Activated CD8-positive, alpha-beta memory T cell treated with anti-CD3 and anti-CD28 coated beads for 1 hour (primary cell): ENCODE measurements at places on chromosomes 2 and 18.
A peak's percentile ranks its signal among the peaks of the same experiment; 100 is the strongest.

DNA sequence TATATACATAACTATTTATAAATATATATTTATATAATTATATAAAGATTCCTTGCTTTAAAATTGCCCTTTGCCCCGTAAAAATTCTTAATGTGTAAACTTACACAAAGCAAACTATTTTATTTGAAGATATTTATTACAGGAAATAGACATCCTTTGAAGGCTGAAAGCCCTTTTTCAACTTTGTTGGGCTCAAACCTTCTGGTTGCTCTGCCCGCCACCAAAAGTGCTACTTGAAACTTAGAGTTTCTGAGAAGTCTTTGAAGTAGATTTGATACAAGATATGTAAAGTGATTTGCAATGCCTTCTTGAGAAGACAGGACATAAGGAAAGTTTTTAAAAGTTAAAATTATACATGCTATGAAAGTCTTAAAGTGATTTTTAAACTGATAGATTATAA is 36.6 kb upstream of the METAP1D start:
- no peak for DNase-seq

GRCh38 chr2:192885569-192886160 is 690.9 kb upstream of the TMEFF2 start:
- no peak for DNase-seq

GRCh38 chr2:230947908-230948365 is 22.9 kb upstream of the GPR55 start:
- DNase-seq: no peak

- DNase-seq: no peak
Measured at GRCh38 chr18:64294967-64295366, 146.1 kb upstream of the LINC00305 start.

DNA sequence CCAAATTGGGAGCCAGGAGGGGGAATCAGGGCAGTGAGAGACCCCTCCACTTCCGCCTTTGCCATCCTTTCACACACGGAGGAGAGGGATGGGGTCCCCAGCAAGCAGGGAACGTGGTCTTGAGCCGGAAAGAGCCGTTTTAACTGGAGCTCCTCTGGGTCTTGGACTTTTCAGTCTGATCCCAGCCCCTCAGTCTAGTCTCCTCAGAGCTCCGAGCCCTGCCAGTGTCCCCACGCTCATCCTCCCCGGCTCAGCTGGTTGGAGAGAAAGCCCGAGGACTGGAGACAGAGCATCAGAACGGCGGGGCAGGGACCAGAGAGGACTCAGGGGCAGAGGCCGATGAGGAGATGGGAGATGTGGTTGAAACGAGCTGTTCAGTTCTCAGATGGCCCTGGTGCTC is 26.1 kb upstream of the OTOF start:
- no peak for DNase-seq

DNA sequence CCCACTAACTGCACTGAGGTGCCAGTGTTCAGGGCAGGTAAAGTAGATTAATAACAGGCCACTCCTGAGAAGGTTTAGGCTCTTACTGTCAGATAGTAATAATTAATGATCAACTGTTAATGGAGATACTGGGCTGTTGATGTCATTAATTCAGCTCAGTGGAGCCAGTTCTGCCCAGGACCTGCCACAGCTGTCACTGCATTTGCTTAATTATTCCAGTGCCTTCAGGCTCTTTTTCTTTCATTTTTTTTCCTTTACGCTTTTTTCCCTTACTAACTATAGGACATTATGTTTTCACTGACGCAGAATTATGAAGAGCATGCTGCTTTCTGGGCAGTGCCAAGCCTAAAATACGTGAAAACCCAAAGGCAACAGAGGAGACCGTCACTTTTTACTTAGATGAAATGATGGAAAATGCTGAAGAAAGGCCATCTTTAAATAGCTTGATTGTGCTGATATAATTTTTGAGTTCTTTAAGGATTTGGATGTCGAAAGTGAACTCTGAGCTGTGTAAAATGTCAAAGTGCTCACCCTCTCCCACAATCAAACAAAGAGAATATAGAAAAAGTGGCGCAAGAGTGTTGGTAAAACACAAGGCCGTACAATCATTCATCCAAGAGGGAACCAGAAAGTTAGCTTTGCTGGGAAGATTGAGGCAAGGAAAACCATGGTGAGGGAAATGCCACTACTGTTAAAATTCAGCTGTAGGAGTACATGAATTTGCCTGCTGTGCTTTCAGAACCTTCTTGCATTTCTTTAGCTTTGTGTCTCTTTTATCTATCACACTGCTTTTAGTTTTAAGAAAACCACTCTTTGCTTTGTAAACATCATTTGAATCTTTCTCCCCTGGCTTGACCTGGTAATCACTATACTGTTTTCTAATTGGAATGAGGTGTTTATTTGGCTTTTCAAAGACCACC is 192.0 kb upstream of the ZEB2 start:
- no peak for DNase-seq

DNA sequence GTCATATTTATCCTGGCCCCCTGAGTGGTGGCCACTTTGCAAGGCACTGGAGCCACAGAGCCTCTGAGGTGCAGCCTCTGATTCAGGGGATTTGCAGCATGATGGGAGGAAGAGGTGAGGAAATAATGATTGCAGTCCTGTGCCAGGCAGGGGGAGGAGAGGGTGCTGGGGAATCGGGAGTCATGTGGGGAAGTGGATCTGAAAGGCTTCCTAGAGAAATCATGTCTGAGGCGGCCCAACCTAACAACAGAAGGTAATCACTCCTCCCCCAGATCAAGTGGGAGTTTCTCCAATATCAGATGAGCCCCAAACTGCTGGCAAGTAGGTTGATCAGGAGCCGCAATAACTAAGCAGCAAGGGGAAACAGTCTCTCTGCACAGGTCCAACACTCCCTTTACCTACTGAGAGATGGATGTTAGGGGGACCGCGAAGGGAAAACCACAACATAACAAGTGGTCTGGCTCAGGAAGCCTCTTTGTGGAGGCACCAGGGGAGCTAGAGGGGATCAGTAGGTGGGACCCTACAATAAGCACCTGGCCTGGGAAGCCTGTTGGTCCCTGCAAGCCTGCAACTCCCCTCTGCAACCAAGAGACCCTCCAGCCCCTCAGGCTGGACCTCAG is 71.8 kb upstream of the NPAS2 start:
- no peak for DNase-seq

DNA sequence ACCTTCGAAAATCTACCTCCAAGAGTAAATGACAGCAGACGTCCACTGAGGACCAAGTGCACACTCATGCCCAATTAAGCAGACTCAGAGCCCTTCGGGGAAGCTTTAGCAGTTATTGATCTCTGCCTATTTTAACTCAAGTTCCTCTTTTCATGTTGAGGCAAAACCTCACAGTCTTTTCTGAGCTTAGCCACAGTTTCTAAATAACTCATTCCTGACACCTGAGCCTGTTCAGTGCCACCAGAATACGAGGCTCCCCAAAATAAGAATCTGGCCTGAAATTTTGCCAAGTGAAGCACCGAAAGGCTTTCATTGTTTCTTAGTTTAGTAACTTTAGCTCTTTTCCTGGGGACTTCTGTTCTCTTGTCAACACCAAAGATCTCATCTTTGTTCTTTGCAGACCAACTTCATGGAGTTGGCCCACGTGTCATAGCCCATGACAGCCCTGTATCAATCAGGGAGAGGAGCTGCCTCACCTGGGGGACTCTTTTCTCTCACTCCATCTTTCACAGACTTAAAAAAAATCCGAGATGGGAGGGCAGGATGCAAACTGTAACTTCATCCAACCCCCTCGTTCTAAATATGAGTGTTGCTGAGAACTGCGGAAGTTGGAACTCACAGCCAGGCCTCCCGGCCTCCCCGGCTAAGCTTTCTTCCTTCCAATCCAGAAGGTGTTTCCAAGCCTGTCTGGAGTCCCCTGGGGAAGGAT is 22.2 kb downstream of the INPP5D start:
- no peak for DNase-seq

GRCh38 chr2:32135409-32135808 is 30.3 kb upstream of the SLC30A6 start:
- no peak for DNase-seq

- no peak for DNase-seq
Measured at GRCh38 chr2:3222636-3223035, 155.0 kb downstream of the EIPR1 start.

DNA sequence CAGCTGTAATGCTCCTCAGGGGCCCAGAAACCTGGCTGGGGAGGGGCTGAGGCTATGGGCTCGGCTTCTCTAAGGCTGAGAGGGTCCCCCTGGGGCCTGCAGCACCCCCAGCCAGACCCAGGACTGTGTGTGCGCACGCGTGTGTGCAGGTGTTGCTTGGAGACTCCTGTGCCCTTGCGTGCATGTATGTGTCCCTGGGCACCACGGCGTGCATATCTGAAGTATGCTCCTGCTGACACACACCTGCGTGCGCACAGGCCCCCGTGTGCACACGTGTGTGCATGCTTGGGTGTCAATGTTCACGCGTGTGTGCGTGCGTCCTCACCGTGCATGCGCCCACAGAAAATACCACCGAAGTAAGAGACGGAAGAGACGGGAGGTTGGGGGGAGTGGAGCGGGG is 14.9 kb upstream of the ECEL1 start:
- DNase-seq: peak; percentile 14

DNA sequence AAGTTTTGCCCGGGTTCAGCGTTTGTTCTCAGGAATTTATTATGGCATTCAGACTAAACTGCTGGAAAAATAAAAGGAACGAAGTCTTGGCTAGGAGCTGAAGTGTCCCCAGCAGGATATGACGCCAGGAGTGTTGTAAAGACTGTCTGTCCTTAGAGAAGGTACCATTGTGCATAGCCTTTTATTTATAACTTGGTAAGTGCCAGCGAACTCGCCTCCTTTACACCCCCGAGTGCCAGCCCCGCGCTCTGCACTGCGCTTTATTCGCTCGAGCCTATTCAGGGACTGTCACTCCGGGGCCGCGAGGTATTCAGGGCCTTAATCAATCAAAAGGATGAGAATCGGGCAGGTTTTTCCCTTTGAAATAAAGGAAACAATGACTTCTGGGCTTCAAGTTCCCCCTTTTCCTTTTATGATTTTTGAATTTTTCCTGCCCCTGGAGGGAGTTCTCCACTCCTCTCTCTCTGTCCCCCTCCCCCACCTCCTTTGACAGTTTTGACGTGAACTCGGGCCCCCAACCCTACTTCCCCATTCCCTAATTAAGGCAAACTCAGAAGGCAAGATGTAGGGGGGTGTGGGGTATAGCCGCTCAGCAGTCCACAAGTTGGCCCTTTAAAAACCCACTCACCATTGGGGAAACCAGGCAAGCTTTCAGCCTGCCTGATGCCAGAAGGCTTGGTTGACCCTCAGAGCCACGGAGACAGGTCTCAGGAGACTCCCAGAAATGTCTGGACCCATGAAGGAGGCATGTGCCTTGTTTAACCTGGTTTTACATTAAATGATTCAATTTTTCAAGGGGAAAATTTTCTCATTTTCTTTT is 1.3 kb upstream of the PAX3 start:
- no peak for DNase-seq

DNA sequence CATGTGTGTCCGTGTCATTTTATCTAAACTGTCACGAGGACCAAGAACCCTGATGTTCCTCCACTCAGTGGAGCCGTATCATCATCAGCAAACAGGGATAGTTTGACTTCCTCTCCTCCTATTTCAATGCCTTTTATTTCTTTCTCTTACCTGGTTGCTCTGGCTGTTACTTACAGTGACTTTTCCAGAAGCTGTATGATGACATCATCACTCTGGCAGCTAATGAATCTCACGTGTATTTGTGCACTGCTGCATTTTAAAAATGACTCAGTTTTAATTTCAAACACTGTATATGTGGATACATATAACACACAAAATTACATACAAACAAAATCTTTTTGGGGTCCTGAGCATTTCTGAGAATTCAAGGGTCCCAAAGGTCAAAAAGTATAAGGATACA is 481.4 kb downstream of the CDH2 start:
- no peak for DNase-seq

DNA sequence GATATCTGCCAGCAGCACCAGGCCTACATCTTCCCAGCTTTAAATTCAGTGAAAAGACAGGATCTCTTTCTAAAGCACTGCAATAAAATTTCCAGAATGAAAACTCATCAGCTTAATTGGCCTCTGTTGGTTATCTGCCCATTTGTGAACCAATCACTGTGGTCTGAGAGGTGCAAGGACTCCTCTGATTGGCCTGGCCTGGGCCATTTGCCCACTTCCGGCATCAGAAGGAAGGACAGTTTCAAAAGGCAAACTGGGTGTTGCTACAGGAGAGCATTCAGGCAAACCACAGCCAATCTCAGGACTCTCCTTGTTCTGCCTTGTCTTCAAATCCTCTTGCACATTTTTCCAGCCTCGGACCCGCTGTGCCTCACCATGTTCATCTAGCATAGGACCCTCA is 163.9 kb upstream of the CCDC150 start:
- DNase-seq: no peak

GRCh38 chr2:86291328-86291662 is 46.1 kb downstream of the REEP1 start:
- DNase-seq: no peak

- no peak for DNase-seq
Measured at GRCh38 chr2:234334151-234334550, 162.7 kb downstream of the ARL4C start.

DNA sequence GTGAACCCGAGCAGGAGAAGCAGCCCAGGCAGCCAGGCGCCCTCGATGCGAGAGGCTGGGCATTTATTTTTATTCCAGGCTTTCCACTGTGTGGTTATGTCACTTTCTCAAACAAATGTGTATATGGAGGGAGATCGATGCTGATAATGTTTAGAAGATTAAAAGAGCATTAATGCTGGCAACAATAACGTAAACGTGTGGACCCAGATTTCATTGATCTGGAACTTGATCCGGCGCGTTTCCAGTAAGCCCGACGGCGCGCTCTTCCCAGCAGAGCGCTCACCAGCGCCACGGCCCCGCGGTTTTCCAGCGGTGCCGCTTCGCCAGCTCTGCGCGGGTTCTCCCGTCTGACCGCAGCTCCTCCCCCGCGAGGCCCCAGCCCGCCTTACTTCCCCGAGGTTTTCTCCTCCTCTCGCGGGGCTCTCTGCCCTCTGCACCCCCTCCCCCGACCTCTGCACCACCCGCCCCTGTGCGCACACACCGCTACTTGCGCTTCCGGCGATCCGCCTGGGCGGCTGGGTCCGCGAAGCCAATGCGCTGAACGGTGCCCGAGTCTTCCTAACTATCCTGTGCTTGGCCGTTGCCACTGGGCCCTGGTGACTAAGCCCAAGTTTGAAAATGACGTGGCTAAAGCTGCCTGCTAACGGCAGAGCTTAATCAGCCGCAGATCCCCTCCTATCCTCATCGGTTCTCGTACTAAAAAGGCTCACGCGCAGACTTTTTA is 6.1 kb downstream of the ONECUT2 start:
- no peak for DNase-seq
